Chondrocyte (in vitro differentiated cells): ENCODE measurements at places on chromosomes 4 and X. TPM values are rescaled to one million over a fixed set of nuclear protein-coding genes. Genes with fewer than 3 reads are reported as not detected.

HAUS7 gene
- 31.3 to 43.6 TPM (median 32.3 TPM) in 3 replicates for total RNA-seq

FSTL5 gene
- total RNA-seq, result not detected in 3 replicates

FGB gene
- 2.1 to 2.4 TPM in 2 of 3 replicates, not detected in the other for total RNA-seq

STPG2 gene
- total RNA-seq, result 0.12 to 0.77 TPM in 2 of 3 replicates, not detected in the other

POU4F2 gene
- not detected in 3 replicates for total RNA-seq

DNA sequence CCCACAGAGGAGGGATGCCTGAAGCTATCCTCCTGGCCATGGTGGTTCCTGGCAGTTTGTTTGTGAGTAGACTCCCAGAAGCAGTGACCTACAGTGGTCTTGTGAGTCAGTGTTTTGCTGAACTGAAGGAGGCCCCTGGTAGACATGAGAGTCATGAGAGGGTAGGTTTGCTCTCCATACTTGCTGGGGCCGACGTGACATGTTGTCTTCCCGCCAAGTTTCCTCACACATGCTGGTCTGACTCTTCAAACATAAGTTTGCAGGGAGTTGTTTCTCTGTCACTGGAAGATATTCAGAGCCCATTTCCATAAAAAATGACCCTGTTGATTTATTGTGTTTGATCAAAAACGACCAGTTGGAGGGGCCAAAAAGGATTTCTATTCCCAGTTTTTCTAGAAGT lies 131.1 kb upstream of the SCML1 start:
- no peak for DNase-seq
- H3K27me3 ChIP-seq, result no peaks in the 10 kb centered on the region
- H3K27ac ChIP-seq, result no peak overlapping the region
- H3K36me3 ChIP-seq, result no peaks in the 10 kb centered on the region
- no peak overlapping the region for H3K4me3 ChIP-seq
- H3K4me1 ChIP-seq, result peaks cover 51% of the 10 kb centered on the region

GRCh38 chr4:157143369-157143768 lies 67.4 kb downstream of the GLRB start:
- H3K4me1 ChIP-seq, result no peaks in the 10 kb centered on the region
- H3K36me3 ChIP-seq, result peaks cover 13% of the 10 kb centered on the region
- H3K4me3 ChIP-seq, result no peak overlapping the region
- H3K27me3 ChIP-seq, result no peaks in the 10 kb centered on the region

DNA sequence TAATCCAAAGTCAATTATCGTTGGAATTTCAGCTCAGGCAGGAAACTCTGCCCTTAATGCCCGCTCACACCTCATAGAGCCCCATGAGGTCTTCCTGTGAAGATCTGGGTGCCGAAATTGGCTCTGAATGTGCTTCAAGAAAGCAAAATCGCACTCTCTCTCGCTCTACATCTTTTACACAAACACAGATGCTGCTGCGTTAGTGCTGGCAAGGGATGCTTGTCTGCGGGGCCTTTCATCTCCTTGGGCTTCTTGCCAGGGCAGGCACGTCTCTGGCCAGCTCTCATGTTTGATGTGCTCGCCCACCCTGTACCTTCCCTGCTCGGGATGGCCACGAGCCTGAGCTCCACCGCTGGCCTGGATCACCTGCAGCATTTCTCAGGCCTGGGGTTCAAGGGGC lies 66.5 kb downstream of the CLCN4 start:
- no peak overlapping the region for H3K27ac ChIP-seq
- H3K36me3 ChIP-seq, result peaks cover 2% of the 10 kb centered on the region
- H3K4me3 ChIP-seq, result no peak overlapping the region
- H3K4me1 ChIP-seq, result no peaks in the 10 kb centered on the region
- H3K27me3 ChIP-seq, result no peaks in the 10 kb centered on the region

GRCh38 chrX:20026278-20026677 lies 35.4 kb upstream of the BCLAF3 start:
- no peak for DNase-seq
- H3K27ac ChIP-seq, result no peak overlapping the region
- H3K27me3 ChIP-seq, result no peaks in the 10 kb centered on the region
- no peak overlapping the region for H3K4me3 ChIP-seq
- no peaks in the 10 kb centered on the region for H3K36me3 ChIP-seq

- no peak for DNase-seq
- H3K4me1 ChIP-seq, result peaks cover 8% of the 10 kb centered on the region
- no peak overlapping the region for H3K4me3 ChIP-seq
- no peak overlapping the region for H3K27ac ChIP-seq
- H3K27me3 ChIP-seq, result no peaks in the 10 kb centered on the region
Measured at GRCh38 chr4:144733566-144733965, 87.6 kb downstream of the HHIP start.

DNA sequence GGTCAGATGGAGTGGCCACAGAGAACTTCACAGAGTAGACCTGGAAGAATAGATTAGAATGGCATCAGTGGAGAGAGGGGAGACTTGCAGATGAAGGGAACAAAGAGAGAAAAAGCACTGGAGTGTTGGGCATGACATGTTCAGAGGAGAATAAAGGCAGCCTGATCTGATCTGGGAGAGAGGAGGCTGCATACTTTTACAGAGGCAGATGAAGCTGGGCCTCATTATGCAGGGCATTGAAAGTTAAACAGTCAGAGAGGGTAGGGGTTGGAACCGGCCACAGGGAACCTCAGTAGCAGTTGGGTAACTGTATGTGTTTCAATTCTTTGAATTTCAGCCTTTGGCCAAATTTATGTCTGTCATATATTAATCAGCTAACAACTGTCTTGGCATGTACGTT lies 61.2 kb downstream of the SH3BGRL start:
- no peak overlapping the region for H3K4me3 ChIP-seq
- no peaks in the 10 kb centered on the region for H3K27me3 ChIP-seq
- H3K36me3 ChIP-seq, result no peaks in the 10 kb centered on the region
- no peak for DNase-seq

GRCh38 chr4:112518675-112519074 lies 2.7 kb upstream of the NEUROG2 start:
- DNase-seq, result no peak
- H3K4me1 ChIP-seq, result peaks cover 33% of the 10 kb centered on the region
- no peak overlapping the region for H3K27ac ChIP-seq

DNA sequence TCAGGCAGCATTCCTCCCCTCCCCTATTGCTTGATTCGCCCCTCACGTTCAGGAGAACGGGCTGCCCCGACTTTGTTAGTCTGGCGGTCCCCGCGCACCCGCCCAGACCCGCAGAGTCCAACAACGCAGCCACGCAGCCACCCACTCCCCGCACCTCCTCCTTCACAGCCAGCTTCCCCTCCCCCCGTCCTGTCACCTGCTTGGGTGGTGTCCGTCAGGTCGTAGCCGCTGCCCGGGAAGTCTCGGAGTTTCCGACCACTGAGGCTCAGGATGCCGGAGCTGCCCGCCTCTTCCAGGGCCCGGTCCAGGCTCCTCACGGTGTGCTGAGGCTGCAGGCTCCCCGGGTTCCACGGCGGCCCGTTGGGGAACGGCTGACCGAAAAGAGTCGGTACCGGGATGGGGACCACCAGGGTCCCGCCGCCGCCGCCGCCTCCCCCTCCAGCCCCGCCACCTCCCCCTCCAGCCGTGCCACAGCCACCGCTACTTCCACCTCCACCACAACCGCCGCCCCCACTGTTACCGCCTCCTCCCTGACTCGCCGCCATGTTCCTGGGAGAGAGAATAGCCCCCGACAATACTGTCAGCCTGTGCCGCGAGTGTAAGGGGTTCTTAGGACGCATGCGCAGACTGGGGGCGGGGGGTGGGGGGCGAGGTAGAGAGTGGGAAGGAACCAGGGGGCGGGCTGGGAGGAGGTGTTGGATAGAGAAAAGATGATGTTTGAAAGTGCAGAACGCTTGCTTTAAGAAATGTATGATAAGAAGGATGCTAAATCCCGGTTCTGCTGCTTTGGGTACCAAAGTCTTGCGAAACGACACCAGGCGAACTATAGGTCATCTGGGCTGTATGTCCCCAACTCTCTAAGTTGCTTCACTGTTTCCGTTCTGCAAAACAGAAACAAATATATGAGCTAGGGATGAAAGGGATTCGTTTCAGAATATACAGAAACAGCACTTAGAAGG lies at the start of gene LRCH2:
Gene LRCH2, minus strand, starts transcription at position 600 of the 959 bp plus-strand sequence. Its CDS starts 55 bp downstream, at position 545.
- H3K27me3 ChIP-seq, result peaks cover 4% of the 10 kb centered on the region
- DNase-seq, result peak; percentile 89
- peak within 1 kb of the TSS; percentile 99 for H3K4me3 ChIP-seq

- peaks cover 3% of the 10 kb centered on the region for H3K36me3 ChIP-seq
- peaks cover 17% of the 10 kb centered on the region for H3K4me1 ChIP-seq
- no peak for DNase-seq
- H3K4me3 ChIP-seq, result no peak overlapping the region
- no peak overlapping the region for H3K27ac ChIP-seq
Measured at GRCh38 chrX:40282348-40282747, 184.6 kb upstream of the BCOR start.

DNA sequence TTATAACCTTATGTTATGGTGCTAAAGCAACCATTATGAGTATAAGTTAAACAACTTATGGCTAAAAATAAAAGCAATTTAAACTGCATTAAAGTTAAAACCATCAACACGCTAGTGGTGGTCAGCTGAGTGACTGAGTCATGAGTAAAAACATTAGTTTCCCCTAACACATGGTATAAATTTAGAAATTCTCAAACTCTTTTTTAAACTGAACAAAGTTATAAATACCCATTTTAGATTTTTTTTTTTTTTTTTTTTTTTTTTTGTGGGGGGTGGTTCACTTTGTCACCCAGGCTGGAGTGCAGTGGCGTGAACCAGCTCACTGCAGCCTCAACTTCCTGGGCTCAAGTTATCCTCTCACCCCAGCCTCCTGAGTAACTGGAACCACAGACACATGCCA lies 5.4 kb upstream of the BBS7 start:
- DNase-seq, result no peak
- peaks cover 4% of the 10 kb centered on the region for H3K4me1 ChIP-seq
- no peak overlapping the region for H3K4me3 ChIP-seq
- H3K27me3 ChIP-seq, result peaks cover 18% of the 10 kb centered on the region
- H3K27ac ChIP-seq, result no peak overlapping the region
